ENCODE measurements at places on chromosomes 7 and 10.

GRCh38 chr7:127396184-127396583 lies 3.7 kb upstream of the ZNF800 start:
- DNase-seq: no peak

GRCh38 chr10:46042527-46042926 lies 3.5 kb downstream of the MSMB start:
- no peak for DNase-seq

GRCh38 chr7:50342616-50343114 lies 38.1 kb downstream of the IKZF1 start:
- DNase-seq: no peak

- DNase-seq: no peak
Measured at GRCh38 chr7:91435381-91436059, 171.3 kb downstream of the FZD1 start.

DNA sequence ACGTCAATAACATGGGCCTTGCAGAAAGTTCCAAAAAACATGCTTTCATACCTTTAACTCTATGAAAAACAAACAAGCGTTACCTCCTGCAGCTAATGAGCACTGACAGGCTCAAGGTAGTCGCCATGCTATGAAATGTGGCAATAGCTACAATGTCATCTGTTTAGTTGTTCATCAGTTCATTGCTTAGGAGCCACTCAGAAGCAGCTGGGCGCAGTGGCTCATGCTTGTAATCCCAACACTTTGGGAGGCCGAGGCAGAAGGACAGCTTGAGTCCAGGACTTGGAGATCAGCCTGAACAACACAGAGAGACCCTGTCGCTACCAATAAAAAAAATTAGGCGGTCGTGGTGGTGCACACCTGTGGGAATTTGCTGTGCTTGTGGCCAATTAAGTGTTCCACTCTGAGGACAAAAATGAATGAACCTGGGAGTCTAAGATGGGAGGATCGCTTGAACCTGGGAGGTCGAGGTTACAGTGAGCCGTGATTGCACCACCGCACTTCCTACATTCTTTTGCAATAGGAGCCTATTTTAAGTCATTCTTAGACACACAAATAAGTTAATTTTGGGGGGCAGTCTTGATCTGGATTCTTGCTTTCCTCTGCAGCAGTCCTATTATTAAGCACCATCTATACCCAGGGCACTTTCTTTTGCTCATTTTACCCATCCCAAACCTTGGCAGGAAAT lies 276.2 kb upstream of the KLF14 start:
- DNase-seq: no peak

- DNase-seq: no peak
Measured at GRCh38 chr7:2612445-2613097, 19.2 kb upstream of the TTYH3 start.

- DNase-seq: no peak
Measured at GRCh38 chr7:17444673-17445072, 146.2 kb downstream of the AHR start.

DNA sequence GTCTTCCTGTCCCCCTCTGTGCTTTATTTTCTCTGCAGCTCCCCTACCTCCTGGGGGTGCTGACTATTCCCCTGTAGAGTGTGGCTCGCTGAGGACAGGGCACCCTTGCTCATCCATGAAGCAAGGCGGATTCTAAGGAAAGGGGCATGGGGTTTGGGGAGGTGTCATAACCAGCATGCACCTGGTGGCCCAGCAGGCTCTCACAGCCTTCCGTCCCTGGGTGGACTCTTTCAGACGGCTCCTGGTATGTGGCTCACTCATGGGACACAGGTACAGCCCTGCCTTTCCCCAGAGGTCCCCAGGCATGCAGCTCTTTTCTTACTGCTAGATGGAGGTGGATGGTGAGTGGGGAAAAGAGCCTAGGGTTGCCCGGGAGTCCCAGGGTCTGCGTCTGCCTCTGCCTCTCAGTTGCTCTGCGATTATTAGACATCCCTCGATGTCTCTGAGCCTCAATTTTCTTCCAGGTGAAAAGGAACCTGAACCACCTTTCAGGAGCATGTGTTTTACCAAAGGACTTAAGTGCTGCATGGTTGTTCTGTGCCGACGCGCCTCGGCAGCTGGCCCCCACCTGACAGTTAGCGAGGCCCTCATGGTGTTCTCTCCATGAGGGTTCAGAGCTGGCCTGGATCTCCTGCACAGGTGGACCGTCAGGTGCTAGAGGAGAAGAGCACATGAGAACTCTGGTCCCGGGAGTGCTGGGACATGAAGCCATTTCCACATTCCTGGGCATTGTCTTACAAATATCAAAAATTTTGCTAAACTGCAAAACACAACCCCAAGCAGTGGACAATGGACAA lies 172.5 kb upstream of the SHH start:
- DNase-seq: no peak

DNA sequence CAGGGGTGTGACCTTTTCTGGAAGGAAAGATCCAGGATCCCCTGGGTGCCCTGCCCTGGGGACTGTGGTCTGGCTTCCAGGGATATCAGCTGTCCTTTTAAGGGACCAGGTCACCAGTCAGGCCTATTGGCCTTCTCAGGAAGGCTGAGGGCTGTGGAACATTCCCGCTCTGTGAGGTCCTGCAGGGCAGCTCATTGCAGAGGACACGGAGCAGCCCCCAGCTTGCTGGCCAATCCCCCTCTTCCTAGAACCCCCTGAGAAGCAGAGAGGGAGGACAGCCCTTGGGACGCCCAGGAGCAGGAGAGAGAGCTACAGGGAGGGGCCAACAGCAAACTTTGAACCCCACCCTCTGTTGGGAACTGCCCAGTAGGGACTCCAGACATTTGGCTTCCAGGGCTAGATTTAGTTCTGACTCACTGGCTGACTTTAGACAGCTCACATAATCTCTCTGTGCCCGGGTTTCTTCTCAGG lies 67.9 kb upstream of the COL13A1 start:
- no peak for DNase-seq

DNA sequence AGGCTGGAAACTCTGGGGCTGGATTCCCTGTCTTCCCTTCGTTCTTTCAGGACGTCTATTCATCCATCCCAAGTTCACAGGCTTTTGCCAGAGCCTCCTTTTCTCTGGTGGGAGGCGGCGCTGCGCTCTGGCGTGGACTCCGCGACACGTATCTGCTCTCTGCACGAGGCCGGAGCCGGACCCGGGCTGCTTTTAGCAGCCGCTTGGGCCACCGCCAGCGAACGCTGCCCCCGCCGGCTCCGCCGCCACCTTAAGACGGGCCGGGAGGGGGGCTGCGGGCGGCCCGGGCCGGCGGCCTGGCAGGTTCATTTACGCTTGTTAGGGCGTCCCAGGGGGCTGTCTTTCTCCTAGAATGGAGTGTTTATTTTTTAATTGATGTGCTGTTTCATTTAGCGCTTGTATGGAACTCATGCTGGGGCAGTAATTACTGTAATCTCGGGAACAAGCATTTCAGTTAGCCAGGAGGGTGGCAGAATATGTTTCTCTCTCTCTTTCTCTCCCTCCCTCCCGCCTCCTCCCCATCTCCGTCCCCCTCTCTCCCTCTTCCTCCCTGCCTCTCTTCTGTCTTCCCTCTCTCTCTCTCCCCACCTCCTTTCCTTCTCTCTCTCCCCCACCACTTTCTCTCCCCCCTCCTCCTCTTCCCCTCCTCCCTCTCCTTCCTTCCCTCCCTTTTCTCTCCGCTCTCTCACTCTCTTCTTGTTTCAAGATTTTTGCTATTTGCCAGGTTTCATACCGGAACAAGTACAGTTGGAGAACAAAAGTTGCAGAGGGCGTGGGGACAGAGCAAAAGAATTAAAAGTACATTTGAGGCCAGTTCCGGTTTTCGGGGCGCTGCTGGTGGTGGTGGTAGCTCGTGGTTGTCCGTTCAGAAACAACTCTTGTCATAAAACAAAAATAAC lies 1.3 kb upstream of the FZD8 start:
- DNase-seq: peak; percentile 15

GRCh38 chr7:29285444-29285793 lies 90.8 kb downstream of the CHN2 start:
- no peak for DNase-seq

GRCh38 chr7:47689558-47689957 lies 107.6 kb upstream of the TNS3 start:
- no peak for DNase-seq

DNA sequence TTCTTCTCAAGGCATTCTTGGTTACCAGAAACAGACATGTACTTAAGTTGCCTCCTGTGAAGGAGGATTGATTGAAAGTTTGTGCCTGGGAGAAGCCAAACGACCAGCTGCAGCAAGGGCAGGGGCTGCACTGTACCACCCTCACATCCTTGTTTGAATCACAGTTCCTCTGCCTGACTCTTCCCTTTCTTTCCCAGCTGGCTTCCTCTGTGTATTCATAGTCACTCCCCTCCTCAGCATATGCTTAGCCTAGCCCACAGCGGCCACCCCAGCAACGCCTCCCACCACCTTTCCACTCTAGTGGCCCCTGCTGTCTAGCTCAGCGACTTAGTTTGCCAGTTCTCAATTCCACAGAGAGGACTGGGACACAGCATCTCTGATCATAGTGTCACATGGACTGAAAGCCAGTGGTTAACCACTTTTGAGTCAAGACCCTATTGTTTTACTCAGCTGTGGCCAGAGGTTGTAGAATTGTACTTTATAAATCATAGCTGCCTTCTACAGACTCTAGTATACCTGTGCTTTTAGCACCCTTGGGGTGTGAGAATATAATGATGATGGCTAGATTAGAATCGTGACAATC lies 643.0 kb downstream of the SUGCT start:
- DNase-seq: no peak

DNA sequence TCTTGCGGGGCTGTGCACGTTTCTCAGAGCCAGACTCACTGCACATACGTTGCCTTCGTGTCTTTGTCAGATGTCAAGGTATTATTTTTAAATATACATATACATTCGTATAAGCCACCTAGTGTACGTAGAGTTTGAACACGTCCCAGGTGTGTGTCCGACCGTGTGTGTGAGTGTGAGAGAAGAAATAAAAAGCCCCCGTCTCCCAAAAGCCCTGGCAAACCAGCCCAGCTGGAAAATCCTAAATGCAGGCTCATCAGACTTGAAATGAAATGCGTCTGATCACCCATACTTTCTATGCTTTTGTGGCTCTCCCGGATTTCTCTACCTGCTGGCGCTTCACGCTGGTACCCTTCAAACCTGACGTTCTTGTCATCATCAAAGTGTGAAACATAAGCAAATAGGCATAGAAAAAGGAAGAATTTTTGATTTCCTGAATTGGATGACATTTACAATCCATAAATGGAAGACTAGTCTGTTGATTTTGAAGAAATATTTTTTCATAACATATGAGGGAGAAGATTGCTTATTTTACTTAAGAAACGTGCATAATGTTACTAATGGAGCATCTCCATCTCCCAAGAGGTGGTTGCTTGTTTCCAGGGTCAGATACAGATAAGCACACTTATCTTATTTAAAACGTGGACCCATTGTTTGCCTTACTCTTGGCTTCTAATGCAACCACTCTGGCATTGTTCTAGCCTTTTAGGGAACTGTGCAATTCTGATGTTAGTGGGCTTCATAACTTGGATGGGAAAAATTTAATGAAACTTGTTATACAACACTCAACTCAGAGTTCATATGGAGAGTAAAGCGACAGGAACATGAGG lies 971 bp downstream of the PRKG1 start:
- no peak for DNase-seq

DNA sequence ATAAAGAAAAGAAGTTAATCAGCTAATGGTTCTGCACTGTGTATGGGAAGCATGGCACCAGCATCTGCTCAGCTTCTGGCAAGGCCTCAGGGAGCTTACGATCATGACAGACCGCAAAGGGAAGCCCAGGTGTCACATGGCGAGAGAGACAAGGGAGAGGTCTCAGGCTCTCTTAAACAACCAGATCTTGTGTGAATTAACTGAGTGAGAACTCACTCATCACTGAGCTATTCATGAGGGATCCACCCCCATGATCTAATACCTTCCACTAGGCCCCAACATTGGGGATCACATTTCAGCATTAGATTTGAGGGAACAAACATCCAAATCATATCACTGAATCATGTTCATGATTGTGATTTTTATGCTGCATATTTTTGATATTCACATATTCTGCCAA lies 5.8 kb downstream of the USP54 start:
- DNase-seq: no peak

DNA sequence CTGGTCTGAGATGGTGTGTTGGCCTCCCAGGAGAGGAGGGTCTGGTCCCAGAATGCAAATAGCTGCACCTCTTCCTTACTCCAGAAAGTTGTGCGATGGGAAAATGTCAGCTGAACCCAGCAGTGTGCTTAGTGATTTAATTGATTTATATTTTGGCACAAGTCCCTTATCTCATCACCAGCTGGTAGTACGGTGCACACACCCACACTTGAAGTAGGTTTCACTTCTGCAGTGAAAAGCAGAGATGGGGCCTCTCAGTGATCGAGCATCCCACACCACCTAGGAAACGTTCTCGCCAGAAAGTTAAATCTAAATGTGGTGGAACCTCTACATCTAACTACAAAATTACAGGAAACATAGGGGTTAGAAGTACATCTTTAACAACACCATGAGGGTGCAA lies 80.4 kb downstream of the UBE3C start:
- no peak for DNase-seq

DNA sequence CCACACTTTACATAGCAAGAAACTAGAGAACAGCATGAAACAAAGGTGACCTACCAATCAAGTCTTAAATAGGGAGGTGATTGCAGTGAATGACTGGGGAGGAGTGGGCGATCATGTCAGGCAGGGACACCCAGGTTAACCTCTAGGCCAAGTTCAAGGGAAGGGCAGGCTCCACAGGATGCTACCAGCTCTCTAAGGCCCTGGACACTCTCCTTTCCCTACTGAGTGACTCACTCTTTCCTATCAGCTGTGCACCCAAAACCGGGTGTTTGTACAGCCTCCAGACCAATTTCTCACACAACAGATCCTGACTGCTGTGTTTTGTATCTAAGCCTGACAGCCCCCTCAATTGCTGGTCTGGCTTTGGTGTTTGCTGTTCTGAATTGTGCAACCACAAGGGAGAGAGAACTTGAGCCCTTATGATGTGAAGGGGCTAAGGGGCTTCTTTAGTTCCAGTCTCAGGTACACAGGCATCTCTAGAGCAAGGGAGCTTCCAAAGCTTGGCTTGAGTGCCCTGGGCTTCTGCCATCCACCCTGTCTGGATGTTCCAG lies 107.8 kb downstream of the TBXAS1 start:
- no peak for DNase-seq

GRCh38 chr7:138958391-138958956 lies 22.7 kb downstream of the KIAA1549 start:
- no peak for DNase-seq

- no peak for DNase-seq
Measured at GRCh38 chr10:121516093-121516865, 82.0 kb downstream of the FGFR2 start.

GRCh38 chr10:124047427-124048152 lies 45.8 kb downstream of the CHST15 start:
- no peak for DNase-seq

DNA sequence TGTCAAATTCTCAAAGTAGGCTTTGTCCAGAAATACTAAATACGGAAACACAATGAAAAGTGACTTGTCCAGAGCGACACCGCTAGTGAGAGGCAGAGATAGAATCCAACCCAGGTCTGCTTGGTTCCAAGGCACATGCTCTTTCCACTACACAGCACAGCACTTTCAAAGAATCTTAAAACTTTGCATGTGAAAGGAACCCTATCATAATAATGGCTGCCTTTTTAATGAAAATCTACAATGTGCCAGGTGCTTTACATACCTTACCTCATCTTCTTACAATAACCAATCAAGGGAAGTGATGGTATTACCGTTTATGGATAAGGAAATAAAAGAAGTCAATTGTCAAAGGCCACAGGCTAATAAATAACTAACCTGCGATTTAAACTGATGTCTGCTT lies 2.6 kb downstream of the CHCHD3 start:
- no peak for DNase-seq

GRCh38 chr10:10716972-10717371 lies 300.7 kb upstream of the CELF2 start:
- DNase-seq: no peak
